ENCODE measurements at places on chromosomes 6 and 20.

- DNase-seq = peak; percentile 59
Measured at GRCh38 chr6:42028234-42029061, 21.9 kb upstream of the TAF8 start.

GRCh38 chr20:58433759-58434158 is 44.7 kb downstream of the VAPB start:
- peak; percentile 77 for DNase-seq

DNA sequence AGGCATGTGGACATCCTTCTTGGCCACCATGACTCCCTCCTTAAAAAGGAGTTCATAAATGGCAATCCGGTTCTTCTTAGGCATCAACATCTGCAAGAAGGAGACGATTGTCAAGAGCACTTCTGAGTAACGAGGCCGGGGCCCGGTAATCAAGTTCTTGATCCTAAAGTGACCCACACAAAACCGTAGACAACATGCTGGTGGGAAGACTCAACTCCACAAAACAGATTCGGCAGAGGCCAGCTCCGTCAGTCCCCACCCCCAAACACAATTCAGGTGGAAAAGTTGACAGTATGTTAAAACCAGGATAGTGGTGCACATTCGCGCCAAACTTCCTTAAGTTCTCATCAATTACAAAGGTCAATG is 754 bp downstream of the RPS10 start:
- no peak for DNase-seq

GRCh38 chr6:14269436-14269835 is 151.9 kb downstream of the CD83 start:
- DNase-seq = no peak

DNA sequence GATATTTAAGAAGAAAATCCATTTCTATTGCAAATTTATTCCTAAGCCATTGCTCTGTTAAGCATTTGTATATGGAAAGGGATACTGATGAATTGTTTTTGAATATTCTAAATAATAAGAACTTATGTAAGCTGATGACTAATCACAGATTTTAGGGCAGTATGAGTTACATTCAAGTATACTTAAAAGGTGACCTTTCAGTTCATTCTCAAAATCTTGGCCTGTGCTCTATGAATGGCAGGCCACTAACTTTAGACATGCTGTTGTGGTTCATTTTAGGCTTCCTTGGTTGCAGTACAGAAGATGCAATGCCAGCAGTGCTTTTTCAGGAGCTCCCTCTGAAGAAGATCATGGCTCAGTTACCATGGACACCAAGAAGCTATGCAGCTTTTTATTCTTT is 380.4 kb downstream of the CENPW start:
- DNase-seq = no peak

DNA sequence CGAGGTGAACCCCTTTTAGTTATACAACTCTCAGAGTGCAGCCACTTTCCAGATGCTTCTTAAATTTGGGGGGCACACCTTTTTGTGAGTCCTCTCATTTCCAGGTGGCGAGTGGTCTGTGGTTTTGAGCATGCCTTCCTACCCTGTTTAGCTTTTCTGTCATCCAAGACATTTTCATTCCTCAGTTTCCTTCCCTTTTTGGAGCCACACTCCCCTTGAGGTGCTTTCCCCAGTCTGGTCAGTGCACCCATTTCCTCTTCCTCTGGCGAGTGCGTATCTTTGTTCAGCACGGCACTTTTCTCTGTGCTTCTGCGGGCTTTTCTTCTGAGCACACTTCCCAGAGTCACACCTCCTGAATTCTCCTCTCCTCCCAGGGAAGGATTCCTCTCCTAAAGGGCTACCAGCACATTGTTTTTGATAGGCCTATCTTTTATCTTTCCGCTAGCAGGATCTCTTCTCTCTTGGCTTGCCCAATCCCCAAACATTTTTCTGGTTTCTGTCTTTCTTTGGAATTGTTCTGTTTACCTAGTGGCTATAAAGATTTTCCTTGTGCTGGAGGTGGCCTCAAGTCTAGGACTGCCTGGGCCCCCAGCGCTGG is 1.4 kb downstream of the PHF20 start:
- DNase-seq = no peak

- DNase-seq = no peak
Measured at GRCh38 chr6:3052481-3053230, 15.6 kb upstream of the RIPK1 start.

DNA sequence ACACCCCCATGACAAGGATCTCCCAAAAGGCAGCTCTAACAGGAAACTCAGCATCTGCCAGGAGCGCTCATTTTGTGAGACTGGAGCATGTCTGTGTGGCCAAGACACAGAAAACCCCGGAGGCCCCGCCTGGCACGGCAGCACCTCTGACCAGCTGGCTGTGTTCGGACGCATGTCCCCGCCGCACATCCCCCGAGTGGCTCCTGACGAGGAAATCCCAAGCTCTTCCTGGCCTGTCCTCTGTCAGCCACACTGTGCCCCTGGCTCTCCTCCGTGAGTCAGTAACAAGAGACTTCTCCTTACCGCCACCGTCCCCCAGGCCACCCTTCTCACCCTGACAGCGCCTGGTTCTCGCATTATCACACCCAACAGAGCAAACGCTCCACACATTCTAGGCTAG is 14.4 kb downstream of the SLC2A4RG start:
- DNase-seq = no peak

- peak; percentile 22 for DNase-seq
Measured at GRCh38 chr6:166998256-166999144, 697 bp upstream of the CEP43 start.

DNA sequence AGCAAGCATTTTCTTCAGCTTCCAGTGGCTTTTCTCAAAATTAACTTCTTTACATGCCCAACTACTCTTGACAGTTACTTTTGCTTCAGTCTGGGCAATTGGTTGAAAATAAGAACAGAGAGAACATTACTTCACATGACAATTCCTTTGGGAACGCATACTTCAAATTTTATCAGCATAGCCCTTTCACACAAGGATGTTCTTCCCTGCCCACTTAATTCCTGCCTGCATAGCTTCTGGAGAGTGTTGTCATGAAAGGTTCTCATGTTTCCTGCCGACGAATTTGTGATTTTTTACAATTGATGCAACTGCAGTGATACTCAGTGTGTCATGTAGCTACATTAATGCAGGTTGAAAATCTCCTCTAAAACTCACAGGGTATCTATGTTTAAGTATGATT is 22.0 kb upstream of the SNRNP48 start:
- DNase-seq = peak; percentile 91

DNA sequence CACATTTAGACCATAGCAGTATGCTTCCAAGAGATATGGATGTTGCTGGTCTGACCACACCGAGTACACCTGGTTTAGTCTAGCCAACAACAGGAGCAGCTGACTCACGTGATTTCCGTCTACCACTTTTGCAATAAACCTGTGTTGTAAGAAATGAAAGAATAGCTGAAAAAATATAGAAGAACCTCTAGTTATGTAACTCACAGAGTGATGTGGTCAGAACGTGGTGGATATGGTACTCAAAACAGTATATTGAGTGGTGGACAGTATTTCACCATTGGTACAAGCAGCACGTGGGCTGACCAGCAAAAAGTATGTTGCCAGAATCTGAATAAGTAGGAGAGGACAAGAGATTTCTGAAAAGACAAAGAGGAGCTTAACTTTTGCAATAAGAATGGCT is 226.9 kb downstream of the TBC1D7 start:
- no peak for DNase-seq

DNA sequence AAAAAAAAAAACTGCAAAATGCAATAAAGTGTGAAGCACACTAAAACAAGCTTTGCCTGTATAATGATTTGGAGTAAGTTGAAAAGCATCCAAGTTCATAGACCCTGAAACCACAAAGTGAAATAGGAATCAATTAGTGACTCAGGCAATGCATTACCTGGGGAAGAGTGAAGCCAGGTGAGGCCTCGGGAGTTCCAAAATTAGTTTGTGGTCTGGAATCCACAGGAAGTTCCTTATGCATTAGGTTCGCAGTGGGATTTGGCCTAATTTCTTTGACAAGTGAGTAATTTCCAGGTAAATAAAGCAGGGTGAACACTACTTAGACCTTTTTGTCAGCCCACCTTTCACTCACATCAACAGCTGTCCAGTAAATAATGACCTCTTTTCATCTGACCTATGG is 490.8 kb downstream of the CBLN4 start:
- DNase-seq = no peak

DNA sequence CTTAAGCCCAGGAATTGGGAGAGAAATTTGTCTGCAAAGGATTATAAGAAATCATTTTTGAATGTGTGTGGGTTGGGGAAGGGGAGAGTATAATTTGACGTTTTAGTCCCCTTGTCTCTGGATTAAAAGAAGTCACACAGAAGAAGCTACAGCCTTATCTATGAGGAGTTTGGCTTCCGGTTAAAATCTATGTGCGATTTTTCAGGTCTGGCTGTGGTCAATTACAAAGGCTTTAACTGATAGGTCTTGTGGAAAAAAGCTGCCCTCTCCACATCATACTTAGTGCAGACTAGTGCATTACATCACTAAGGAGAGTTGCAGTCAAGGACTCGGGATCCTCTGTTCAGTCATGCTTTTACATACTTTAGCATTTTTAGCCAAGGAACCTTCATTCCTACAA is 80.3 kb upstream of the HTR1B start:
- DNase-seq = no peak

- DNase-seq = no peak
Measured at GRCh38 chr20:11057624-11058023, 383.8 kb upstream of the JAG1 start.

DNA sequence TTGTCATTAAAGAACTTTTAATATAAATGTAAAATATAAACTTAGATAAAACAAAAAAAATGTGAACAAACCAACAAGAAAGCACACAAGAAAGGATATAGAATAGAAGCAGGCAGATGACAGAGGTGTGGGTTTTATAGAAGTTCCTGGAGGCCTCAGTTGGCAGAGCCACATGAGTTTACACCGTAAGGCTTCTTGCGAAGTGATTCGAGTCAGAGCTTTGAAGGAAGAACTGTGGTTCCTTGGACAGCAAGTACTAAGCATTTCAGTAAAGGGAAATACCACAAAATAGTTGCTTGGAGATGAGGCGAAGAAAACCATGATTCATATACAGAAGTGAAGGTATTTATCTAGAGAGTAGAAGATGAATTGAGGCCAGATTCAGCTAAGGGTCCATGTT is 207.9 kb upstream of the EYA4 start:
- no peak for DNase-seq

DNA sequence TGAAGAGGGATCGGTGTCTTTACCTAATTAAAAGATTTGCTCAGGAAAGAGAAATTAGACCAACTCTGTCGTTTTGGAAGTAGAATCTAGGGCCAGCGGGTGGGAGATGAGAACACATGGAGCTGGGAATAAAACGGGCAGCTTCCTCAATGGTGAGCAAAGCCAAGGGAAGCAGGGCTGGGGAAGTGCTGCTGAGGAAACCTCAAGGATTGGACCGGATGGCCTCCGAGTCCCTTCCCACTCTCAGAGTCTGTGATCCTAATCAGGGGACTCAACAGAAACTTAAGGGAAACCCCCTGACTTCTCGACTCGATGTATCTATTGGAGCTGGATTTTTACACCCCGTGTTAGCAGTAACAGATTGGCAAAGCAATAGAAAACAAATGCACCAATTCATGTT is 10.8 kb downstream of the GCNT2 start:
- DNase-seq = no peak

GRCh38 chr20:61300709-61301108 is 48.6 kb downstream of the CDH4 start:
- no peak for DNase-seq

GRCh38 chr6:34172961-34173775 is 27.3 kb upstream of the GRM4 start:
- no peak for DNase-seq

Measured in fibroblast of skin of back (primary cell).